Activated CD4-positive, alpha-beta memory T cell treated with anti-CD3 and anti-CD28 coated beads, Interleukin-2, amount 10 ng/mL, durations not matched to agents 7 days and 5 days (primary cell): ENCODE measurements at places on chromosomes 6 and 20. TPM values are rescaled to one million over a fixed set of nuclear protein-coding genes. Genes with fewer than 3 reads are reported as not detected.

Gene BPIFB2
- not detected for total RNA-seq

Gene DEFB124
- not detected for total RNA-seq

Gene TCF21
- total RNA-seq = not detected

Gene ADGRF5
- total RNA-seq = not detected

Gene PLA2G7
- not detected for total RNA-seq
